ENCODE measurements at places on chromosomes 3 and 15. TPM values are rescaled to one million over a fixed set of nuclear protein-coding genes. Genes with fewer than 3 reads are reported as not detected.

SLC35A5 gene
- total RNA-seq: 45.7 TPM

C3orf80 gene
- not detected for total RNA-seq

KCNAB1 gene
- total RNA-seq: not detected

ARGFX gene
- total RNA-seq: not detected

COL8A1 gene
- 42.2 TPM for total RNA-seq

Measured in SJSA1 (cell line).